ENCODE measurements at places on chromosomes 5 and 9. TPM values are rescaled to one million over a fixed set of nuclear protein-coding genes. Genes with fewer than 3 reads are reported as not detected.

The RGS7BP gene
- total RNA-seq: 31.1 TPM

The INSL6 gene
- total RNA-seq: not detected

The IL5 gene
- not detected for total RNA-seq

The ZNF79 gene
- 12.2 TPM for total RNA-seq

The CER1 gene
- total RNA-seq: not detected

The CDH18 gene
- not detected for total RNA-seq

The F2RL1 gene
- 9.1 TPM for total RNA-seq

The NKD2 gene
- total RNA-seq: 1.4 TPM

The C9orf50 gene
- total RNA-seq: not detected

The ELAVL2 gene
- not detected for total RNA-seq

The BARHL1 gene
- total RNA-seq: not detected

The PDLIM4 gene
- 81.0 TPM for total RNA-seq

The ADAMTS19 gene
- total RNA-seq: not detected

DNA sequence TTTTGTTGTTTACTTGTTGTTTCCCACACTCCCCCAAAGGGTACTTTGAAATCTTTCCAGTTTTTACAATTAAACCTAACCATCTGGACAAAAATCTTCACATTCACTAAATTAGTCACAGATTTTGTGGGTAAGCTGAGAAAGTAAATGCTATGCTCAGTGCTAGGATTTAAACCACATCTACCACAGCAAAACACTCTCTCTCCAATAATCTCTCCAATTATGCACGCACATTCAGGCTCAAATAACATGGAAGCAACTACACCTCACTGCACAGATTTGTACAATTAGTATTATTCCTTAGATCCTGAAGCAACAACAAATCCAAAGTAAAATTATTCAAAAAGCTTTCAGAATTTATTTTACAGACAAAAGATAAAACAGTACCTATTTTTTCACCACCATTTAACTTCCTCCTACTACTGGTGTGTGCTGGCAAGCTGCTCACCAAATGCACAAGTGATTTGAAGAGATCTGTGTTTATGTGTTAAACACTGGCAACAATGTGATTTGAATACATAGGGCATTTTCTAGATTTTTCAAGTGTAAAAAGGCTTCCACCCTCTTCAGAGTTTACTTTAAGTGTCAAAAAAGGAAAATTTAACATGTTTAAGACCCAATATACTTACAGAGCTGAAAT lies 16.6 kb downstream of the ZNF608 start:
- no peak for DNase-seq

- no peak for DNase-seq
Observed at GRCh38 chr9:89815061-89815902, 210.5 kb downstream of the GADD45G start.

- DNase-seq: no peak
Observed at GRCh38 chr9:125745682-125746016, 1.5 kb upstream of the PBX3 start.

- DNase-seq: no peak
Observed at GRCh38 chr5:107601076-107601475, 69.7 kb downstream of the EFNA5 start.

DNA sequence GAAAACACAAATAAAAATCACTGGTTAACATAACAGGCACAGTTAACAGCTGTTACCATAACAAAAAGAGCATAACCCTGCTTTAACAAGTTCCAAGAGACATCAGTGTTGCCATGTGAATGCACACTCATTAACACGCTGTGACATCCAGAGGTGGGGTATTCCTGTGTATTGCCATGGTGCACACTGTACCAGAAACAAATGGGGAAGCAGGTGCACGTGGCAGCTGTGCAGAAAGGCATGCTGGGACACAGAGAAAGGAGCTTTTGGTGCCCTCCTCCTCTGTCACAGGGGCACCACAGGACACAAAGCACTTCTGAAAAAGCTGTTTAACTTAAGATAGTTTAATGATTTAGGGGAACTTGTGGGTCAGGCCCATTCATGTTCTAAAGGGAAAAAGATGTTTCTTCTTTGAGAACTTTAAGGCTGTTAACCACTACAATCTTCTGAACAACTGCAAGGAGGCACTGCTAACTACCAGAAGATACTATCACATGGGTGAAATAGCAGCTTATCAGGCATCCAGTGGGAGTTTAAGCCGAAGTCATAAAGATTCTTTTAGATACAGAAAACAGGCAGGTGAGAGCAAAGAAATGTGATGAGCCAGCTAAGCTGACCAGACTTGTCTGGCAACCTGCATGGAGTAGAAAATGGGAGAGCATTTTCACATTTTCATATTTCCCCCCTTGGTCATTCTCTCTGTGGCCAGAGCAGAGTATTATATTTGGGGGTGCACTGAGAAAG lies 56.4 kb upstream of the GOLPH3 start:
- DNase-seq: no peak

DNA sequence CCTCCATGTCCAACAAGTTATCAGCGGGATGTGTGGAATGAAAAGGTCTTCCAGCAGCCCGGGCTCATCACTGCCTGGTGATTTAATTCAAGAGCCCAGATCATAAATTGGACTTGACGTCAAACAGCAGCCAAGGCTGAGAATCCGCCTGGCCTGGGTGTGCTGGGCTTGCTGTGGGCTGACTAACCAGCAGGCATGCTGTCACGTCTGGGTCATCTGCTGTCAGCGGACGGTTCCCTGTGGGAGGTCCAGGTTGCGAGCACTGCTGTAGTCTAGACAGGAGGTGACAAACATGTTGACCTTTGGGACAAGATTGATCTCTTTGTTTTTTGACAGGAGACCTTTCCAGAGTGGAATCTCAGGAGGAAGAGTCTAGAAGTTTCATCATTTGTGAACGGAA lies 289.7 kb downstream of the OSTF1 start:
- peak; percentile 2 for DNase-seq

DNA sequence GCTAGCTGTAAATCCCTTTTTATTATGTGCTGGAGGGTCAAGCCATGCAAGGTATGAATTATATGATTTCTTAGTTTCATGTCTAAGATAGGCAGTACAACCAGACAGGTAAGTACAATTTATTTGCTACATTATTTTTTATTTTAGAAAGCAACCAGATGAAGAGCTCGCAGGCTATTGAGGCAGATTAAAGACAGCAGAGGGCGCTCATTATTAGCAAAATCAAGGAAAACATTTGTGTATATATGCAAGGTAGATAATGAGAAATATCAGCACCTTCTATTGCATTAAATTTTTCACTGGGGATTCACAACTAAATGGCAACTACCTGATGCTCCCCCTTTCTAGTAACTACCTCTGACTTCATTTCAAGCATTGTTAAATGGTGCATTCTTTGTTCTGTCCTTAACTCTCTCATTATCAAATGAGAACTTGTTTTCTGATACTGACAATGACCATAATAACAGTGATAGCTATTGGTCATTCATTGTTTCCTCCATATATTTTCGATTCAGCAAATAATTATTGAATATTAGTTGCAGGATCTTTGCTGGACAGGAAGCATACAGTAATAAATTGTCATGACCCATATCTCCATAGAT lies 8.6 kb downstream of the SCGB3A2 start:
- no peak for DNase-seq

DNA sequence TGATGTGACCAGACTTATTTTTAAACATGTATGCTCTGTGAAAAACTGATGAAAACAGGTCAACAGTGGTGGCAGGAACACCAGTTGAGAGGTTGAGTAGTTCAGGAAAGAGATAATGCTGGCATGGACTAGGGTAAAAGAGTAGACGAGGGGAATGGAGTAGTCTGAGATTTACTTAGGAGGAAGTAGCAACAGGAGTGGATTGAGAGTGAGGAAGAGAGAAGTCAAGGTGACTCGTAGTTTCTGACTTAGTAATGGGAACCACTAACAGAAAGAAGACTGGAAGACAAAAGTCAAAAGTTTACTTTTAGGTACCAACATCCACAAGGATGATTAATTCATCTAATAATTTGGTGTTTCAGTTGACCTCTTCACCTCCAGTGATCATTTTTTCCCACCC lies 3.6 kb downstream of the SRA1 start:
- no peak for DNase-seq

- no peak for DNase-seq
Observed at GRCh38 chr5:161498531-161498930, 48.0 kb downstream of the GABRB2 start.

- no peak for DNase-seq
Observed at GRCh38 chr5:33793836-33794549, 97.8 kb downstream of the ADAMTS12 start.

DNA sequence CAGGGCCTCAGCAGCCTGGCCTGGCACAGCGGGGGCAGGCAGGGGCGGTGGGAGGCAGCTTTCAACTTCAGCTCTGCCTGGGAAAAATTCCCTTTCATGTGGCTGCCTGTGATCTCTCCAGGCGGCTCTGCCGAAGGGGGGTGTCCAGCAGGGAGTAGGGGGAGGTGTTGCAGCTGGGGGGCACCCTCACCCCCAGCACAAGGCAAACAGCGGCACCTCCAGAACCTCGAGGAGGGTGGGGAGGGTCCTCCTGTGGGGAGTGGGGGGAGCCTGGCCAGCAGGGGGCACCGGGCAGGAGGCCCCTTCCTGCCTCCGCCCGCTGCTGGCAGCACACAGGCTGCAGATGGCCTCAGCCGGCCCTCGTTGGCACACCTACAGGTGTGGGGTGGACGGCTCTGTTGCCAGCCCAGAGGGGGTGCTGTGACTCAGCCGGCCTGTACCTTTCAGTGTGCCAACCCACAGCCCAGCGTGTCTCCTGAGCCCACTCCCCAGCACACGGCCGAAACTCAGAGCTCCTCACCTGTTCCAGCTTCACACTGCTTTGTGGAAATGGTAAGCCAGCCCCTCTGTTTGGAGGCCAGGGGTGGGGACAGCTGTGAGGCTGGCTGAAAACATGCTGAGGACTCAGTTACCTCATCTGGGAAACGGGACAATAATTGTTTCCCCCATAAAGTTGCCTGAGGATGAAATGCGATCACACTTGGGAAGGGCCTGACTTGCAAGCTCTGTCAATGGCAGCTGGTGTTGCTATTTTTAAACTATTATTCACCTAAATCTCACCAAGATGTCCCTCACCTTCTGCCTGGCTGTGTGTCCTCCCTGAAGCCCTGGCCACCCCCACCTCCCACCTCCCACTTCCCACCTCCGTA lies 37.0 kb downstream of the CXXC5 start:
- DNase-seq: no peak

DNA sequence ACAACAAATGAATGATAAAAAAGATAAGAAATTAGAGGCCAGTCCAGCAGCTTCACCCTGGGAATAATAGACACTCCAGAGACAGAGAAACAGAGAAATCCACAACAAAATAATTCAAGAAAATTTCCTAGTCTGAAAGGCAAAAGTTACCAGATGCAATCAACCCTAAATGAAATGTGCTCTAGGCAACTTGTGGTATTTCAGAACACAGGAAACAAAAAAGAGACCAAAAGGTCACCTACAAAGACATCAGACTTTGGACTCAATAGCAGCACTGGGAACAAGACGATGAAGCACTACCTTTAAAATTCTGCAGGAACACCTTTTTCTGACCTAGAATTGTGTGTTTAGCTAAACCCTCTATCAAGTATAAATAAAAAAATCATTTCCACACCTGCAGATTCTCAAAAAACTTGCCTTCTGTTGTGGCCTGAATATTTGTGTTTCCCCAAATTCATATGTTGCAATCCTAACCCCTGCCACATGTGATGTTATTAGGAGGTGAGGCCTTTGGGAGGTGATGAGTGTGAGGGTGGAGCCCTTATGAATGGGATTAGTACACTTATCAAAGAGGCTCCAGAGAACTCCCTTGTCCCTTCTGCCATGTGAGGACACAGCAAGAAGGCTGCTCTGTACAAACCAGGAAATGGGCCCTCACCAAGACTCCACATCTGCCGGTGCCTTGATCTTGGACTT lies 5.9 kb upstream of the MAPK9 start:
- DNase-seq: no peak

- DNase-seq: no peak
Observed at GRCh38 chr5:106292654-106293053, 1378.1 kb downstream of the EFNA5 start.

DNA sequence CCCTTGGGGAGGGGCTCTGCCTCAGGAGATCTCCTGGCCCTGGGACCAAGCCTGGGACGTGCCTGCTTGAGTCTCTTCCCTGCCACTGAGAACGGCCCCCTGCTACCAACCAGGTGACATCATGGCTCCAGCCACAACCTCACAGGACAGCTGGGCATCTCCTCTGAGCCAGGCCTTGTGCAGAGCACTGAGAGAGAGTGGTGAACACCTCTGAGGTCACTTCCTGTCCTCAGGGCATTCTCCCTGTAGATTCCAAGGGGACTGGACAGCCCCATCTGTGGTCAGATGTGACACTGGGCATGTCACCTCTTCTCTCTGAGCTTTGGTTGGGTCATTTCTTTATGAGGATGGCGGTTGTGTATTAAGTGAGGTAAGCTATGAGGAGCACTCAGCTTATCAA lies 172.0 kb downstream of the MELK start:
- no peak for DNase-seq

- DNase-seq: no peak
Observed at GRCh38 chr5:55582256-55582655, 47.5 kb upstream of the PLPP1 start.

DNA sequence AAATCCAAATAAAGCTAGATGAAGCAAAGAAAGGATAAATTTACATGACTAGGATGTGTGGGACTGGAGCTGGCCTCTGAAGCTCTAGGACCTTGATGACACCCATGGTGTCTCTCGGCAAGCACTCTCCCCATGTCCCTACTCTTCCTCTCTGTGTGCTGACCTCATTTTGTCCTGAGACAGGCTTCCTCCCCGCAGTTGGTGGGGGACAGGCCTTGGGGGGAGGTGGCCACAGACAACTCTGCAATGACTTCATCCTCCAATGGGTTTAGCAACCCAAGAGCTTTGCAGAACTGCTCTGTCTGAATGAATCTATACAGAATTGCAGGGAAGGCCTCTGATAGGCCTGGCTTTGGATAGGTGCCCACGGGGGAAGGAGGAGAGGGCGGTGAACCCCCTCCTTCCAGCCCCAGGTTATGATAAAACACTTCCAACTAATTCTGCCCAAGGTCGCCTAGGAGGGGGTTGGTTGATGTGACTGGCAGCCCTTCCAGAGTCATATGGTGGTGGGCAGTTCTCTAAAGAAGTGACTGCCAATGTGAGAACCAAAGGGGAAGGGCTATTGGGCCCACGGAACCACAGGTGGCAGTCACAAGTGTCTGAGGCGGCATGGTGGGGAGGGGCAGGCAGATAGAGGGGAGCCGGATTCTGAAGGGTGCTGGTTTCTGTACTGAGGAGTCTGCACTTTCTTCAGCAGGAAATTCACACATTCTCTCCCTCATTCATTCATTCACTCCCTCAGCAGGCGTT lies 6.0 kb downstream of the SLC6A7 start:
- DNase-seq: no peak

- DNase-seq: no peak
Observed at GRCh38 chr9:37149666-37150308, 29.4 kb downstream of the ZCCHC7 start.

- no peak for DNase-seq
Observed at GRCh38 chr5:122697191-122697590, 77.7 kb upstream of the SNX2 start.

- DNase-seq: no peak
Observed at GRCh38 chr5:173643964-173644363, 27.5 kb upstream of the BOD1 start.

DNA sequence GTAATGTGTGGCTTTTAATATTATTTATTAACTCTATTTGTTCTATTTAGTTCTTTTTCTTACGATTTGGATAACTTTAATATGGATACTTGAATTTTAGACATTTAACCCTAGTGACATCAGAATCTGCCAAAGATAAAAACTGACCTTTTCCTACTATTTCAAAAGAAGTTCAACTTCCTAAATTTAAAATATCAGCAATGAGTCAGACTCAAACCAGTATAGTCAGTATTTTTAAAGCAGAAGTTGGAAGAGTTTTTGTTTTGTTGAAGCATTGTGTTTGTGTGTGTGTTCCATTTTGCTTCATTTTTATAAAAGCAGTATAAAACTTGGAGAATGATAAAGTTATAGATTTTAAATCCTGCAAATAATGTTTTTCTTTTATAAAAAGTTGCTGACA lies 251.8 kb upstream of the RASA1 start:
- no peak for DNase-seq
